C1 segment of cervical spinal cord (tissue), 14 donors: ENCODE measurements at places on chromosomes 5 and 9.

DNA sequence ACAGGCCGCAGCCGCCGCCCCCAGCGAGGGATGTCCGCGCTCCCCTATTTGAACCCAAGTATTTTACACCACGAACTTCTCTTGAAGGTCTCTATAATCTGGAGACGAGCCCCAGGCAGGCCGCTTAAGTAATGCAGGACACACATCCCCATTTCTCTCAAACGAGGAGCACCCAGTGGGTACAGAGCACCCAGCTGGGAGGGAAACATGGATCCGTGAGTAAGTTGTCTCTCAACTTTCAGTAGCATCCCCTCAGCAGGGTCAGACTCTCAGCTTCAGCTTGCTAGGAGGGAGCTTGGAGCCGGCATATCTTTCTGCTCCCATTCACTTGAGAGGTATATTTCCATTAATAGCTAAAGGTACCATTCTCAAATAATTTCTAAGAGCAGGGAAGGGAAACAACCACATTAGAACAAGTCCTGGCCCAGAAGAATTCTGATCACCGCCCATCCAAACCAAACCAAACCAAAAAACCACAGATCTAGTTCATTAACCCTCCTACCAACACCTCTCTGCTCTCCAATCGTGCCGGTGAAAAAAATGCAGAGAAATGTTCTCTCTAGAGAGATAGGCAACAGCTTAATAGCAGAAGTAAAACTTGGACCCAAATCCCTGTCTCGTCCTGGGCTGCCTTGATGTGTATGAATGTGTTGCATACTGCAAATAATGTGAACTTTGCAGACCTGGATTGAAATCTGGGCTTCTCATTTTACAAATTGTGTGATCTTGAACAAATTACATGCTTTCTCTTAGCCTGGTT lies 910 bp downstream of the TDRD7 start:
- no peak for DNase-seq

DNA sequence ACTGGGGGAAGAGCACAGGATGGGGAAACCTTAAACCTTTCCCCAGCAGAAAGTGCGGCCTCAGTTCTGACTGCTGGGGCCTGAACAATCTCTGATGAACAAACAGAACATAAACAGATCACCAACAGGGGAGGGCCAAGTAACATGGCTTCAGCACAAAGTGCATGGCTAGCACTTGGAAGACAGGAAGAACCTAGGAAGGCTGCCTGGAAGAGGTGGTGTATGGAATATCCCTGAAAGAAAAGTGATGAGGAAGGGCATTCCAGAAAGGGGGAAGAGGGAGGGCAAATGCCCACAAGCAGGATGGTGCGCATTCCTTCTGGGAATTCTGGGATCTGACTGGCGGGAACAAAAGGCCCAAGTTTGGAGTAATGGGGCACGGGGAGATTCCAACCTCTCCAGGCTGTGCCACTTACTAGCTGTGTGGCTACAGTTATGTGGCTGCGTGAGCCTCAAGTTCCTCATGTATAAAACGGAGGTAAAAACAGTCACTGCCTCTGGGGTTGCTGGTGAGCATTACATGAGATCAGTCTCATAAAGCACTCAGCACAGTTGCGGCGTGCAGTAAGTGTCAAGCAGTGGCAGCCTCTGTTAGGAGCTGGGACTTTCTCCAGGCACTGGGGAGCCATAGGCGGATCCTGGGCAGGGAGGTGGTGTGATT lies 1.6 kb downstream of the PDGFRB start:
- DNase-seq, result no peak

- DNase-seq, result no peak
Observed at GRCh38 chr5:157468293-157468965, 8.4 kb downstream of the NIPAL4 start.

GRCh38 chr9:84357275-84357674 lies 16.7 kb upstream of the SLC28A3 start:
- no peak for DNase-seq

- no peak for DNase-seq
Observed at GRCh38 chr5:124512952-124513632, 233.3 kb downstream of the ZNF608 start.

DNA sequence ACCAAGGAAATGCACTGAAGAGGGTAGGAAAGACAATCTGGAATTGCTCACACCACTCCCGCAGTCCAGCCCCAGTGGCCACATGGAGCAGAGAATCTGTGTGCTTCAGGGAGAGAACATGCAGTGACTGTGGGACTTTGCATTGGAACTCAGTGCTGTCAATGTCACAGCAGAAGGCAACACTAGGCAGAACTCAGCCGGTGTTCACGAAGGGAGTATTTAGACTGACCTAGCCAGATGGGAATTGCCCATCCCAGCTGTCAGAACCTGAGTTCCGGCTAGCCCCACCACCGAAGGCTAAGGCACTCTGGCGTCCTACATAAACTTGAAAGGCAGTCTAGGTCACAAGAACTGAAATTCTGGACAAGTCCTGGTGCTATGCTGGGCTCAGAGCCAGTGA lies 139.0 kb downstream of the AGTPBP1 start:
- DNase-seq, result no peak

DNA sequence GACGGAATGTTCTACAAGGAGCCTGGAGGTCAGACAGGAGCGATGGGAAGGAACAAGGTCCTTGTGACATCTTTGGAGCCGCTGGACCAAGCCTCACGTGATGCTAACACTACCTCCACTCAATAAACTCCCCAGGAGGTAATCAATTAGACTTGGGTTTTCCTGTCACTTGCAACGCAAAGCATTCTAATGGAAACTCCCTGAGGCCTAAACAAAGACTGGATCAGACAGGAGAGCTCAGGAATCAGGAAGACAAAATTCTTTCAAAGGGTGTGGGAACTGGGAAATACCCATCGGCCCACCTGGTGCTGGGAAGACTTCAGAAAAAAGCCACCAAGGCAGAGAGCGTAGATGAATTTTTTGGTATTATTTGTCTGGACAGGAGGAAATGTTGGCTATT lies 22.3 kb upstream of the UNC5A start:
- DNase-seq, result no peak

- no peak for DNase-seq
Observed at GRCh38 chr5:104018299-104018698, 455.7 kb upstream of the NUDT12 start.

DNA sequence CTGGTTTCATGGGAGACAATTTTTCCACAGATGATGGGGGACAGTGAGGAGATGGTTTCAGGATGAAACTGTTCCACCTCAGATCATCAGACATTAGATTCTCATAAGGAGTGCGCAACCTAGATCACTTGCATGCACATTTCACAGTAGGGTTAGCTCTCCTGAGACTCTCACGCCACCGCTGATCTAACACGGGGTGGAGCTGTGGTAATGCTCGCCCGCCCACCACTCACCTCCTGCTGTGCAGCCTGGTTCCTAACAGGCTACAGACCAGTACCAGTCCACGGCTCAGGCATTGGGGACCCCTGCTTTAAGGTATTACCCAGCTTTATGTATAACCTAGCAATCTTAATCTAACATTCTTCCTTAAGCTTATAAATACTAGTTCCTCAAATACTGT lies 35.6 kb downstream of the TTC39B start:
- no peak for DNase-seq
